ENCODE measurements at places on chromosomes 3 and 15. TPM values are rescaled to one million over a fixed set of nuclear protein-coding genes. Genes with fewer than 3 reads are reported as not detected.

- DNase-seq = peak; percentile 49
Observed at GRCh38 chr3:46693038-46693891, at the start of gene ALS2CL. ALS2CL (minus strand) TSS chr3:46693679; CDS start chr3:46689440, 4,239 bp downstream.

GRCh38 chr15:67783303-67783702, 42.0 kb upstream of the SKOR1 start:
- DNase-seq = no peak

DNA sequence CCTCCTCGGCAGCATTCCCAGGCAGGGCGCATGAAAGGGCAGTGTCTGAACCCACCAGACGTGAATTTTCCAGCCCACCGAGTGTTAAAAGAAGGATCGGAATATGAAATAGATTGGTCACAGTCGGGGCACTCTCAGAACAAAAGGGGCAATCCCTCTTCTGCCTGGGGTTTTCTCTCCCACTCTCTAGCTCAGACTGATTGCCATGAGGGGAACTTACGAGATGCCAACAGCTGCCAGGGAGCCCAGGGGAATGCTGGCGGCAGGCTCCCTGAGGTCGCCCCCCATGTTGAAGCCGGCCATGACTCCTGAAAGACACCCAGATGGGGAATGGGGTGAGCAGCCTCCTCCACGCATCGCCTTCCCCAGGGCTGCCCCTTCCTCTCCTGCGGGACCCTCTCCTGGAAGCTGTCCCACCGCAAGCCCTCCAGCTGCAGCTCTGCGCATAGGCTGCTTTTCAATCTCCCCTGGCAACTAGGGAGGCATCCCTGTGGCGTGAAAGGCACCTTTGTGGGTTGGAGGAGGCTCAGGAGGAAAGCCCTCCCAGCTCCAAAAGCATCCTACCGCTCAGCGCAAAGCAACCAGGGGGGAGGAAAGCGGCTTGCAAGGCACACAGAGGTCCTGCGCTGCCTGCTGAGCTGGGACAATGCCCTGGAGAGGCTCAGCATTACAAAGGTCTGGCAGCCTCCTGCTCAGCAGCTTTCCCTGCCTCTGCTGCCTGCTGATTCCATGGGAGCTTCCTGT, 64.8 kb upstream of the HEG1 start:
- no peak for DNase-seq

The CLSTN2 gene
- total RNA-seq = 32.2 TPM

The MYRIP gene
- total RNA-seq = 3.5 TPM
